ENCODE measurements at places on chromosomes 11 and 22.

DNA sequence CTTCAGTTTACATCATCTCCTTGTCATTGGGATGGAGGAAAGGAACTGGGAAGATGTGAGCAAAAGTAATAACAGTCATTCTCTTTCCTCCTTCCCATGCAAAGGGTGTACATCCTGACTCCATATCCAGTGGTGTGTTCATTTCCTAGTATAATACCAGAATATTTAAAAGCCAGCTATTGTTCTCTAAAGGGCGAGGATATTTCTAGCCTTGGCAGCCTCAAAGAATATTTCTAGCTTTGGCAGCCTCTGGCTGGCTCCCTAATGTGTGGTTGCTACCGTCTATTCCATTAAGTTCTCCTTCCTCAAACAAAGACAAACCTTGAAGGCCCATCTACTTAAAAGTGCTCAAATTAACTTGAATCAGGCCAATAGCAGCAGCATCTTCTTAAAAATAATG lies 114.0 kb downstream of the FAM76B start:
- DNase-seq: no peak

DNA sequence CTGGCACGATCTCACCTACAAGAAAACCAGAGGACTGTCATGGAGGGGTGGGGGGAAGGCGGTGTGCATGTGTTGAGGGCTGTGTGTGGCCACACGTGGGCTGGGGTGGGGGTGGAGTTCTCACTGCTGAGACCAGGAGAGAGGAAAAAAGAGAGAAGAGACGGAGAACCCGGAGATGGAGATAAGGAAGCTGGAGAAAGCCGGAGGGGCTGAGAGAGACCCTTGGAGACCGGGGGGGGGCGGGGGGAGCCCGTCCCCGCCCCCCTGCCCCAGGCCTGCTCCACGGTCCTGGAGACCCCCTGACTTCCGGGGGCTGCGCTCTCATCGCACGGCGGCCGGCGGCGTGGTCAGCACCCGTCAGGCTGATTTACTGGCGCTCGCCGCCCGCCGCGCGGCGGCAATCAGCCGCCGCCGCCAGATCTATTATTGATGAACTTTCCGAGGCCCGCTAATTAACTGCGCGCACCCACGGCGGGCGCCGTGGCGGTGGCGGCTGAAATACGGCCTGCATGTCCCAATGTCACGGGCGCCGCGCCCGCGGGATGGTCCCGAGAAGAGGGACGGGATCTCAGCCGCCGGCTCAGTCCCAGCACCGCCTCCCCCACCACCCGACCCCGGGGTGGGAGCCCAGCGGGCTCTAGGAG lies 187.4 kb downstream of the MN1 start:
- no peak for DNase-seq

DNA sequence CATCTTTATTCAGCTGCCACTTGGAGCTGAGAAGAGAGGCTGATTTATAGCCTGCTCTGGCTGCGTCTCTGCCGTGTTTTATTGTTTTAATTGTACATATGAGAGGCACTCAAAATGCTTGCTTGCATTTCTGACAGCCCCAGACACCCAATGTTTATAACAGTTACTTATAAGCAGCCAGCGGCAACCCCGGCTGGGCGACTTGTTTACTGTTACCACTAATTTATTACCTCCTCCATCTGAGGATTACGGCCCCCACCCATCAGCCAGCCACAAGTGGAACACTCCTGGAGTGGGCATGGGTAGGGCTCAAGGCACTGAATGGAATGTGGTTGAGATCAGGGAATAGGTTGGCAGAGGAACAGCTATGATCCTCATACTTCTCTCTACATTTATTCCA lies 61.2 kb downstream of the CLPB start:
- DNase-seq: peak; percentile 90

- DNase-seq: no peak
Observed at GRCh38 chr11:100876815-100877520, 189.9 kb downstream of the ARHGAP42 start.

GRCh38 chr11:121340032-121340580 lies 47.5 kb downstream of the SC5D start:
- no peak for DNase-seq

- no peak for DNase-seq
Observed at GRCh38 chr11:76245720-76246119, 39.4 kb upstream of the WNT11 start.

- no peak for DNase-seq
Observed at GRCh38 chr11:45106440-45106839, 40.0 kb upstream of the PRDM11 start.

DNA sequence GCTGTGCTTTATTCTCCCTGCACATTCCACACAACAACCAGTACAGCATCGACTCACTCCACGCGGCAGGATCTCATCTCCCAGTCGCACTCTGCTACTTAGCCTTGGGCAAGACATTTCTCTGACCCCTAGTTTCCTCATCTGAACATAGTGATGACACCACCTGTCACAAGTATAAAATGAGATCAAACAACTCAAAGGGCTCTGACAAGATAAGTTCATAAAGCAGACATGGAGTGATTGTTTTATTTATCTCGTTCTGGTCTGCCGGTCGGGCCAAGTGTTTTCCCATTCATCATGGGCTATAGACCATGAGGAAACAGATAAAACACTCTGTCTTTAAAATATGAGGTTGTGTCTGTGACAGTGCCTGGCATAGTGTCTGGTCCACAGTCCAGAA lies 35.0 kb downstream of the DSCAML1 start:
- peak; percentile 19 for DNase-seq

GRCh38 chr11:98703779-98704556 lies 316.8 kb upstream of the CNTN5 start:
- DNase-seq: no peak

DNA sequence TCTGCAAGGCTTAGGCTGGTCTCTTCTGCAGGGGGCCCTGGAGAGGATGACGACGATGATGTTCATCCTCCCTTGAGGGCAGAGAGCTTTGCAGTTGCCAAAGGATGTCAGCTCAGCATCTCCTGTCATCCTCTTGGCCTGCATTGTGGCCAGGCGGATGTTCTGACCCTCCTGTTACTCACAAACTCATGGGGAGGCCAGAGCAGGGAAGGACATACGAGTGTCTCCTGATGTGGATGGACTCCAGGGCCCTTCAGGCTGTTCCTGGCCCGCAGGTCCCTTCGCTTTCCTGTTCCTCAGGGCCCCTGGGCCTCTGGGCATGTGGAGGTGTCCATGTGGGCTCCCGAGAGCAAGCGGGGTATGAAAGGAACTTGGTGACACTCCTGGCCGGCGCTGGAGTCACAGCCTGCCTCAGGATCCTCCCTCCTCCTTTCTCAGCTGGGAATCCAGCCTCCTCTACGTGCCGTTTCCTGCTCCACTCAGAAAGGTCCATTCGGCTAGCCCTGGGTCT lies 8.5 kb downstream of the ADORA2A start:
- DNase-seq: no peak

GRCh38 chr11:62710001-62710345 lies 2.5 kb downstream of the GNG3 start:
- DNase-seq: no peak

GRCh38 chr11:75538150-75538942 lies 12.6 kb upstream of the GDPD5 start:
- DNase-seq: no peak

GRCh38 chr11:86386746-86387145 lies 12.1 kb downstream of the CCDC81 start:
- no peak for DNase-seq

- no peak for DNase-seq
Observed at GRCh38 chr22:22111983-22112382, 129.4 kb upstream of the TOP3B start.

DNA sequence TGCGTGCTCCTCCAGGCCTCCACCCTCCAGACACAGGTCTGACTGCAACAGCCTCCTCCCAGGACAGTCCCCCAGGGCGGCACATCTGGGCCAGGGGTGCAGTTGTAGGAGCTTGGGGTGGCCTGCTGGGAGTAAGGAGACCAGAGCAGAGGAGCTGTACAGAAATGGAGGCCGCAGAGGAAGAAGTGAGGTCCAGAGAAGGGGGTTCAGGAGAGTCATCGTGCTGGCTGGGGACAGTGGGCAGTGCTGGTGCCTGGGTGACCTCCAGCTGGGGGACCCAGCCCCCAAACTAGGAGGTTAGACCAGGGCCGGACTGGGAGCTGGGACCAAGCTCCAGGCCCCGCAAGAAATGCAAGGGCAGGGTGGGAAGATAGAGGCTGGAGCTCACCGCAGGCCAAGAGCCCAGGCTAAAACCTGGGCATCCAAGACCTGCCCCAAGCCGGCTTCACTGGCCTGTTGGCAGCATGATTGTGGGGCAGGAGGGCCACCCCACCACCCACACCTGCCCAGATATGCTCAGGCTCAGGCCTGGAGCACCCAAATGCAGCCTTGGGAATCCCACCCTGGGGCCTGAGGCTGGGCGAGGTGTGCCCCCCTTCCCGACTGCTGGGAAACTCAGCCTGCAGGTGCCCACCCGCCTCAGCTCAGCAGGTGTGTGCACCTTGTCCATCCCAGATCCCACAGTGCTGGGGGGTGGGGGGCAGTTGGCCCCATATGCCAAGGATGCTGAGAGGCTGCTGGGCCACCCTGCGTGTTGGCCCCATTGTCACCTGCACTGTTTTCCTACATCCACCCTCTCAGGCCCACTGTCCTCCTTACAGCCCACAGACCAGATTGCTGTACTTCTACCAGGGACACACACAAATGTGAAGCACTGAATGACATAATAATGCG lies 96.9 kb downstream of the MORC2 start:
- DNase-seq: no peak

GRCh38 chr22:39239561-39240423 lies 5.0 kb downstream of the PDGFB start:
- peak; percentile 4 for DNase-seq

DNA sequence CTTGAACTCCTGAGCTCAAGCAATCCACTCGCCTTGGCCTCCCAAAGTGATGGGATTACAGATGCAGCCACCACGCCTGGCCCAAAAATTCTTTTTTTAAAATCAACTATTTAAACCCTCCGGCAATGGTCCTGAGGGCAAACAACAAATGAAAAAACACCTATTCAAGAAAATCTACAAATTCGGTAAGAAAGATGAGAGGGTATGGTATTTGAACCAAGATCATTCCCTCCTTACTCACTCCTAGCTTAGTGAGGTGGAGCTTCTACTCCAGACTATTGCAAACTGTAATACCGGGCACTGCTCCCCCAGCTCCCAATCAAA lies 2.1 kb downstream of the NF2 start:
- no peak for DNase-seq

DNA sequence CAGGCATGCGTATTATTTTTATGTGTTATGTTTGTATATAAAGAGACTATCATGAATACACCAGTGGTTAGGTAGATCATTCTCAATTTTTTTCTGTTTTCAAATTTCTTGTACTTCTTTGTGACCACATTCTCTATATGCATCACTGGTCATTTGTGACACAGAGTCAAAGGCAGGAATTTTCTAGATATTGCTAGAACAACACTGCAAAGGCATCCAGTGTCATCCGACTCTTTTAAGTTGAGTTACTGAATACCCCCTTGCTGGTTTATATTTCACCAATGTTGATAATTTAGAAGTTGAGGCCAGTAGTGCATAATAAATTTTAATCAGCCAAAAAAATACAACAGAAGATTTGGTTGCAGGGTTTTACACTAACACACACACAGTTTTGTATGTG lies 351.8 kb downstream of the CASP12 start:
- DNase-seq: no peak

DNA sequence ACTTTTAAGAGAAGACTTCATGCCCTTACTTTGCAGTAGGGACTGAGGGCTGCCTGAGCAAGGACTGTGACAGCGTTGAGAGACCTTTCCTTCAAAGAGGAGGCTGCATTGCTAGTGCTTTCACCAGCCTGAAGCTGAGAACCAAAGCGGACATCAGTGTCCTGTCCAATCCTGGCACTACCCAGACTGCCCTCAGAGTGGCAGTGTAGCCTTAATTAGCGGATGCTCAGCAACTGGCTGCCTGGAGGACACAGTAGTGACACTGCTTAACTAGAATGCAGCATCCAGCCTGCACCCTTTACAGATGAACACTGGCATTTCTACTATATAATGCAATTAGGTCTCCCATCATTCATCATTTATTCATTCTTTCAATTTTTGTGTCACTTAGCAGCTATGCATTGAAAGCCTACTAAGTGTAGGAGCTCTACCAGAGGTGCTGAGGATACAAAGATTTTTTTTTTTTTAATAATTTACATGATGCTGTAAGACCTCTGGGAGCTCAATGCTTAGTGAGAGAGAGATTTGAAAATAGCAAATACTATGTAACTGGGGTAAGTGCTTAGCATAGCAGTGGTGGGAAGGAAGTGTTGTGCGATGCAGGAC lies 36.9 kb upstream of the SLC36A4 start:
- peak; percentile 30 for DNase-seq

DNA sequence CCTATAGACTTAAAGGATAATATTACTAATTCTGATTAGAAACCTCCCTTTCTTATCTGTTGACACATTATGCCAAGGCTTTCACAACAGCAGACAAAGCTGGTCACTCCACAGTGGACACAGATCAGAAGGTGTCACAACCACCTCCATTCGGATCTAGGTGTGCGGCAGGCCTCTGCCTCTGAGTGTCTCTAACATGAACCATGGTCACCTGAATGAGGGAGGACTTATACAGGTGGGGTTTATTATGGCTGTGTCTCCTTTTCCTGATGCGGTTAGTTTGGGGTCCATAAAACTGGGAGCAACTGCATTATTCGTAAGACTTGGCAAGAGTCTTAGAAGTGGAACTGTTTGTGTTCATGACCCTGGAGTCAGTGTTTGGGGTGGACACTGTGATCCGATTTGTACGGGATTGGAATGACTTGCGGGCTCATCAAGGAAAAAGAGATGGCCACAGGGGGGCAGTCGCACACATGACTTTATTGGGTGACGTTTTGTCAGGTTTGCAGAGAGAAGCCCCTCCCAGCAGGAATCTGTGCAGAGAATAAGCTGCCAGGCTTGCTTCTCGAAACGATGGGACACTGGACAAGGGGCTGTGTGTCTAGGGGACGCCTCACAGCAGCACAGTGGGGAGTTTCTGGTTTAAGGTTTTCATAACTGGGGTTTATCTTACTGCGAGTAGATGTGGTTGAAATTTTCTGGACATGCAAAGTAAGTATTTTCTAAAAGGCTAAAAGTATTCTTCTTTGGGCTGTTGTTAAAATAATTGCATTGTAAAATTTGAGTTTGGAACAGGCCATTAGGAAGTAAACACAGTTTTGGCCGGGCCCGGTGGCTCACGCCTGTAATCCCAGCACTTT lies 90.6 kb downstream of the GAB4 start:
- peak; percentile 5 for DNase-seq

DNA sequence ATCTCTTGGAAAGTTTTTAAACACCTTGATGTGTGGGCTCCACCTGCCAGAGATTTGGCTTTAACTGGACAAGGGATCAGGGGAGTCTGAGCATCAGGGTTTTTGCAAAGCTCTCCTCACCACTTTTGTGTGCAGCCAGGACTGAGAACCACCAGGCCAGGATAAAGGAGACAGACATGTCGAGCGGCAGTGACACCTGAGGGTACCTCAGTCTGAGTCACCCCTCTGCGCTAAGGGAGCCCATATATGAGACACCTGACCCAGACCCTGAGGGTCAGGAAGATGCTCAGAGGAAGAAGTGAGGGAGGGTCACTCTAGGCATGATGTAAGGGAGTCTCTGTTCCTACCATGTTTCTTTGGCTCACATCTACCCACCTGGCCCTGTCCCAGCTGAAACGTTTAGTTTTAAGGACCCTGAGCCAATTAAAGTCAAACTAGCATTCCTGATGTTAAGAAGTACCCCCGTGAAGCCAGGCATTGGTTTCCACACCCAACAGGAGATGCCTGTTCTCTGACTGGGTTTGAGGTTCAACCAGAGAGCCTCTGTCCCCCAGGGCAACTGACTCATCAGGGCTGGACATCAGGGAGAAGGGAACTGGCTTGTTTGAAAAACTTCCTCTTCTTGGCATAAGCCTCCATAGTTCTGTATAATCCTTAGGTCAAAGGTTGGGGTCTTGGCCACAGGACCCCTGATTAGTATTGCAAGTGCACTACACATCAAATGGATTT lies 72.4 kb upstream of the BIRC3 start:
- DNase-seq: no peak

All from NCI-H187 (cell line).